Left kidney (tissue), 8 donors: ENCODE measurements at places on chromosomes 1 and 21.
A peak's percentile ranks its signal among the peaks of the same experiment; 100 is the strongest.

DNA sequence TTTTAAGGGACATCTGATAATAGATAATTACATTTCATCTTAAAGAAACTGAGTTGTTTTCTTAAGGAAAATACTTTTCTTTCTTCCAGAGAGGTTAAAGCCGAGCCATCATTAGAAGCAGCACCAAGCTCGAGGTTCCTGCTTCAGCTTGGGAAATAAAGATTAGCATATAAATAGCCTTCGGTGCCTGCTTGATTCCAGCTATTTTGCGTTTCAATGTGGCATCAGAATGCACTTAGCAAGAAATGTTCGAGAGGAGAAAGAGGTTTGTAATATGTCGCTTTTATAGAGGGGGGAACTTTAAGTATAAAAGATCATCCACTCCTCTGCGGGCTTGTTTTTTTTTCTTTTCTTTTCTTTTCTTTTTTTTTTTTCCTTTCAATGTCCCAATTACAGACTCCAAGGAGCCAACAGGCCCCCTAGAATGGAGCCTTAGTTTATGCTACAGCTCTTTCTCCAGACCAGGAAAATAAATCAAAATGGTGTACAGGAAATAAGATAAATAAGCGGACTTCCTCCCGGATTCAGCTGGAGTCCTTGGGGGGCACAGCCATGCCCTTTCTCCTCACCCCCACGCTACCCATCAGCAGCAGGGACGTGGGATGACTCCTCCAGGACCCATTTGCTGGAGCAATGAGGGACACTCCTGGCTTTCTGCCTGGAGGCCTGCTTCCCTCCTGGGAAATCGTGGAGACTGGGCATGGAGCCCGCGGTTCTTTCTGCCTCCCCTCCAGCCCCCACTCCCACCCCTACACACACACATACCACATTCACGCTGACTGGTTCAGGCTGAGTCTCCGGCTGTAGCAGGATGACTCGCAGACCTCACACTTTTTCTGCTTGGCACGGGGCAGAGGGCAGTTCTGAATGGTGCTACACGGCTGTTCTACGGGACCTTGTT lies 131.6 kb downstream of the RRAGC start:
- DNase-seq, result no peak

- DNase-seq, result peak; percentile 63
These were observed 94.4 kb downstream of the COLGALT2 start for GRCh38 chr1:183942933-183943693.

- no peak for DNase-seq
These were observed 26.2 kb downstream of the ITPKB start for GRCh38 chr1:226712742-226713419.

DNA sequence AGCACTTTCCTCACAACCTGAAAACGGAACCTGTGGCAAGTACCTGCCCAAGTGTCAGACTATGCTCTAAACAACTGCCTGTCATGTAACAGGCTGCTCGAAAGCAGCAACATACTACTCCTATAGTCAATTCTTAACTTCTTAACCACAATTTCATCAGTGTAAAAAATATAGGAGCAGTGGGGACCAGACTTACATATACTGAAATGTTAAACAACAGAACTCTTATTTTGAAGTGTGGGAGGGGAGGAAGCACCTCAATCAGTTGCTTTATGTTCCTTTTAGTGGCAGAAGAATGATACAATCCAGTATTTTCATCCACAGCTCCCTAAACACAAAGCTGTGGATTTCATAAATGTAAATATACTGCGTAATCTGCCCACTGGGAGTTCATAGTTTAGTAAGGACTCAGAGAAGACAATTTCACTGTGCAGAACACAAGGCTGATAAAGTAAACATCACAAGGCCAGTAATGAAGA lies 44.2 kb downstream of the WLS start:
- no peak for DNase-seq

GRCh38 chr1:113579256-113580018 lies 179.8 kb downstream of the PHTF1 start:
- no peak for DNase-seq

- DNase-seq, result no peak
These were observed 3.4 kb upstream of the ZNF678 start for GRCh38 chr1:227559926-227560325.

DNA sequence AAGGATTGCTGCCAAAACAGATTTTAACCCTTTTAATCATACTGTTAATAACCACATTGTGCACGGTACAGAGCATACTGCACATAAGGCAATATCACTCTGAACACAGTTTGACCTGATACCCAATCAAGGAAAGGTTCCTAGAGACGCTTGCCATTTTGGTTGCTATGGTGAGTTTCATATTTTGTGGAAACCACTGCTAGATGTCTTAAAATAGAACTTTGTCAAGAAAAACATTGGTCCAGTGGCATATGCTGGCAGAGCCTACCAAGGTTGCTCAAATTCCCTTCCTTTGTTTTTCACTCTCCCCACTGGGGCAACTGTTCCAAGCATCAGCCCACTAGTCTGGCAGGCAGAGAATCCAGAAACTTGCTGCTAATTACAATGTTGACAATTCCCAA lies 114.8 kb upstream of the DPYD start:
- no peak for DNase-seq

DNA sequence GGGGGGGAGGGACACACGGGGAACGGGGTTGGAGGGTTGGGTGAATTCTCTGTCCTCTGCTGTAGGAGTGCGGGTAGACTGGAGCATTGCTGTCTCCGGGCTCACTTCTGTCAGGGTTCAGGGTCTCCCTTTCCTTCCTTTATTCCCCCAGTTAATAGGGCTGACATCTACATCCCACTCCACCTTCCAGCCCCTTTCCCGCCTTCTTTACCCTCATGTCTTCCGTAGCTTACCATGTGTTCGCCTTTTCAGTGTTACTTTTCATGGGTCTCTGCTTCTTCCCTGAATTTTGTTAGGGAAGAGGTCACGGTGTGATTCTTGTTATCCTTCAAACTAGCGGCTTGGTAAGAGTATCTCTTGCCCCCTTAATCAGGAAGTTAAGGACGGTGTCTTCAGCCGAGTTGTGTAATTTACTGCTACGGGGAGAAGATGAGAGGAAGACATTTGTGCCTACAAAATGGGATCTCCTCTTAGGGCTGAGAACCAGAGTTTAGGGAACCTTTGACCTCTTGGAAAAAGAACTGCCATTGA lies 917 bp downstream of the RAP1A start:
- DNase-seq, result peak; percentile 36

GRCh38 chr1:81989524-81989923 lies 188.8 kb downstream of the ADGRL2 start:
- no peak for DNase-seq

DNA sequence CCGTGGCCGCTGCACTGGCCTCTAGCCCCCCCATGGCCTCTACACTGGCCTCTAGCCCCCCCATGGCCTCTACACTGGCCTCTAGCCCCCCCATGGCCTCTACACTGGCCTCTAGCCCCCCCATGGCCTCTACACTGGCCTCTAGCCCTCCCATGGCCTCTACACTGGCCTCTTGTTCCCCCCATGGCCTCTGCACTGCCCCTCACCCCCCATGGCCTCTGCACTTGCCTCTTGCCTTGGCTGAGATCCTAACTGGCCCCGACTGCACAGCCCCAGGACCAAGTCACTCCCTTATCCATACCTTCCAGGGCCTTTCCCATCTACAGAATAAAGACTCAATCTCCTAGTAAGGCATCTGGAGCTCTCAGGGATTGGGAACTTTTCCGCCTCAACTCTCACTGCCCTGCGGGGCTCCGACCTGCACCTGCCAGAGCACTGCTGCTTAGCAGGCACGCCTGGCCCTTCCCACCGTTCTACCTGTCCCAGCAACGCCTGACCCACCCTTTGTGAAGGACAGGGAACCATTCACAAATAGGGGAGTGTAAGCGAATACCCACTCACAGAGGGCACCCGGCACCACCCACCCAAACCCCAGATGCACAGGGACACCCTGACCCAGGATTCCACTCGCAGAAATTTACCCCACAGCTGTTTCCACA lies 38.8 kb downstream of the ACOT7 start:
- DNase-seq, result no peak

- no peak for DNase-seq
These were observed 22.7 kb upstream of the SDE2 start for GRCh38 chr1:226021801-226022200.

GRCh38 chr1:243962541-243962940 lies 88.5 kb upstream of the ZBTB18 start:
- no peak for DNase-seq

- DNase-seq, result no peak
These were observed 3.7 kb downstream of the C1orf226 start for GRCh38 chr1:162385280-162385623.

DNA sequence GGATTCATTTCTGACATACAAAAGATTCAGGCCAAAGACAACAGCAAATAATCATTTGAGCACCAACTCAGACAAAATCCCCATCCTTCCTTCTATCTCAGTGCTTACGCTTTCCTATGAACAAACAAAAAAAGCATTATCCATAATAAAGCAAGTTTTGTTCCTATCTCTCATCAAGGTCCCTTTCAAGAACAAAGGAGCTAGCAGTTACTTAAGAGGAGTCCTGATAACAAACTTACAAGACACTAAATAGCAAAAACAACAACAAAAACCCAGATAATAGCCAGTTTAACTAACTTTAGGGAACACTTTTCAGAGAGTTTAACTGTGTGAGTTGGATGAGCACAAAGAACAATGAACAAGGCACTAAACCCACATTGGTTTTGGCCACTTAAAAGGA lies 10.5 kb downstream of the EVI5 start:
- no peak for DNase-seq

GRCh38 chr1:113168946-113169345 lies 95.9 kb downstream of the LRIG2 start:
- DNase-seq, result no peak

DNA sequence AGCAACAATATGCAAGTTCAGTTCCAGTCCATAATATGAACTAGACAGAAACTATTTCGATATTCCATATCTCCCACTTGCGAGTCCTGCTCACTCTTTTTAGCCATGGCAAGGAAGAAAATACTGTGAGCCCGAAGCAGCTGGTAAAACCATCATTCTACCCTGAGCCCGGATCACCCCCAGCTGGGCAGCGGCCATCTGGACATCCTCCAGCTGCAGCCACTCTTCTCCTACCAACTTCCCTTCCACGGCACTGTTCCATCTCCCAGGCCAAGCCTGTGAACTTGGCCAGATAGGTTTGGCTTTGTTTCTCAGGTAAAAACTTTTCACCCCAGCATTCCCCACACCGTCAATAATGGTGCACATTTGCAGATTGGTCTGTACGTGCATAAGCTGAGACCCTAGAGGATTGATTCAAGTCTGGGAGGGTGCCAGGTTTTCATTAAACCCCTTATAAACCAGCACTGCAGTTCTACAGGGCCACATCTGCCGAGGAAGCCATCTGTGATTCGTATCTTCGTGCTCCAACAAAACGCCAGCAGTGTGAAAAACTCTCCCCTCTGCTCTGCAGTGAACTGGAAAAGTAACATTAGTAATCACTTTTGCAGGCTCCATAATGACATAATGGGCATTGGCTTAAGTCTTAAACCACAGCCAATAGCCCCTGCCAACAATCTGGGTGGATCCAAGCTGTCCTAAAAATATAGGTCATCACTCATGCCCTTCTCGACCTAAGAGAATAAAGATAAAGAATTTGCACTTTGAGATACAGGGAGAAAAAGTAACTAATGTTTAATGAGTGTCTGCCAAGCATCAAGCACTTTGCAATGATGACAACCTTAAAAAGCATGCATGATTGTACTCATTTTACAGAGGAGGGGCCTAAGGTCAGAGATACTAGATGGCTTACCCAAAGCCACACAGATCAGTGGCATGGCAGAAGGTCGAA lies 205.1 kb downstream of the PLPP3 start:
- no peak for DNase-seq
